Small intestine (tissue), 16 donors: ENCODE measurements at places on chromosomes 6 and 20. TPM values are rescaled to one million over a fixed set of nuclear protein-coding genes. Genes with fewer than 3 reads are reported as not detected.

SIRPA gene
- polyA plus RNA-seq = 40.8 TPM

FILIP1 gene
- not detected for polyA plus RNA-seq

DNA sequence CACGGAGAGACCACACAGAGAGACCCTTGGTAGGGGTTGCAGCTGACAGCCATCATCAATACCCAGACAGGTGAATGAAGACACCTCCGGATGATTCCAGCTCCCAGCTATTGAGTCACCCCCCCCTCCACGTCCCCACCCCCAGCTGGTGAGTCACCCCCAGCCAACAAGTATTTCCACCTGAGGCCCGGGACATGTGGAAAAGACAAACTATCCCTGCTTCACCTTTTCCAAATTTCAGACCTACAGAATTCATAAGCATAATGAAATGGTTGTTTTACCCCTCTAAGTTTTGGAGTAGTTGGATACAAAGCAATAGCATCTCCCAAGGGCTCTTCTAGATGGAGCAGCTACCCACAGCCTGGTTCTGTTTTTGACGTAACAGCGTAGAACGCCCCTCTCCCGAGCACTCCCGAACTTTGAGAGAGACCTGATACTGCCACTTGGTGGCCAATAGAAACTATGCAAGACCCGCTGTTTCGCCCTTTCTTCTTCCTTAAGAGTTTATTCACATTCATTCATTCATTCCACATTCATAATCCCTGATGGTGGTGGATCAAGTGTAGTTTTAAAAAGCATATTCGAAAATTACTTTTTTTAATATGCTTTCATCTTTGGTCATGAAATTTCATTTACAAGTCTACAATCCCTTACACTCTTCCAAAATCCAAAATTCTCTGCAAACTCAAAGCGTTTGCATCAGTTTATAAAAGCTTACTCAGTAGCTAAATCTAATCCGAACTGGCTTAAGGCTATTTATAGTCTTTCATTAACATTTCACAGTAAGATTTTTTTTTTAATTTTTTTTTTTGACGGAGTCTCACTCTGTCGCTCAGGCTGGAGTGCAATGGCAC is 15.1 kb upstream of the PPP1R16B start:
- H3K4me3 ChIP-seq = no peak overlapping the region
- no peak overlapping the region for H3K27ac ChIP-seq
- H3K36me3 ChIP-seq = no peaks in the 10 kb centered on the region
- DNase-seq = no peak
- no peaks in the 10 kb centered on the region for H3K4me1 ChIP-seq

TAGAP gene
- polyA plus RNA-seq = 1.6 TPM

CAGE1 gene
- polyA plus RNA-seq = not detected

DNA sequence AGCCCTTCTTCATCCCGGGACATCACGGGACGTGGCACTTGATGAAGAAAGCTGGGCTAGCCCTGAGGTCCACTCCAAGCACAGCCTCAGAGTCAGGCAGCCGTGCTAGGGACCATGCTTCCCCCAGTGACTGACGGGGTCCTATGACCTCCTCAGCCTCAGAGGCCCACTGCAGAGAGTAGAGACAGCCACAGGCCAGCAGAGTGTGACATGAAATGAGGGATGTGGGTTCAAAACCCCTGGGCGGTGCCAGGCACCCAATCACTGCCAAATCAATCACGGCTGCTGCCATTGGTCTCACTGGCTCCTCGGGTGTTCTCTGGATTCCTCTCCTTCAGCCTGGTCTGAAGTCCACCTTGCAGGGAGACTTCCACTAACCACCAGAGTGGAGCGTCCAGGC is 197.7 kb upstream of the CDH4 start:
- H3K27me3 ChIP-seq = no peaks in the 10 kb centered on the region
- no peak overlapping the region for H3K4me3 ChIP-seq
- no peak for DNase-seq
- H3K27ac ChIP-seq = no peak overlapping the region

GRCh38 chr6:142155895-142156757 is 9.1 kb downstream of the VTA1 start:
- H3K36me3 ChIP-seq = no peaks in the 10 kb centered on the region
- no peak overlapping the region for H3K4me3 ChIP-seq
- H3K4me1 ChIP-seq = no peaks in the 10 kb centered on the region

- DNase-seq = no peak
- H3K4me3 ChIP-seq = no peak overlapping the region
- H3K36me3 ChIP-seq = no peaks in the 10 kb centered on the region
- H3K27me3 ChIP-seq = no peaks in the 10 kb centered on the region
- no peaks in the 10 kb centered on the region for H3K4me1 ChIP-seq
- H3K27ac ChIP-seq = no peak overlapping the region
Observed at GRCh38 chr6:7016226-7016625, 91.5 kb upstream of the RREB1 start.

- no peaks in the 10 kb centered on the region for H3K4me1 ChIP-seq
- no peaks in the 10 kb centered on the region for H3K27me3 ChIP-seq
- no peak overlapping the region for H3K27ac ChIP-seq
- no peaks in the 10 kb centered on the region for H3K36me3 ChIP-seq
Observed at GRCh38 chr6:71198908-71199307, 89.7 kb upstream of the OGFRL1 start.

- no peak for DNase-seq
- H3K4me3 ChIP-seq = no peak overlapping the region
- H3K4me1 ChIP-seq = no peaks in the 10 kb centered on the region
- H3K36me3 ChIP-seq = no peaks in the 10 kb centered on the region
Observed at GRCh38 chr6:34742094-34742493, 15.2 kb upstream of the SNRPC start.

MYLK2 gene
- 0.27 TPM for polyA plus RNA-seq

- H3K27me3 ChIP-seq = no peaks in the 10 kb centered on the region
- no peak overlapping the region for H3K4me3 ChIP-seq
- no peaks in the 10 kb centered on the region for H3K36me3 ChIP-seq
- no peaks in the 10 kb centered on the region for H3K4me1 ChIP-seq
- no peak for DNase-seq
Observed at GRCh38 chr6:9186148-9186547, 750.8 kb upstream of the SLC35B3 start.

DNA sequence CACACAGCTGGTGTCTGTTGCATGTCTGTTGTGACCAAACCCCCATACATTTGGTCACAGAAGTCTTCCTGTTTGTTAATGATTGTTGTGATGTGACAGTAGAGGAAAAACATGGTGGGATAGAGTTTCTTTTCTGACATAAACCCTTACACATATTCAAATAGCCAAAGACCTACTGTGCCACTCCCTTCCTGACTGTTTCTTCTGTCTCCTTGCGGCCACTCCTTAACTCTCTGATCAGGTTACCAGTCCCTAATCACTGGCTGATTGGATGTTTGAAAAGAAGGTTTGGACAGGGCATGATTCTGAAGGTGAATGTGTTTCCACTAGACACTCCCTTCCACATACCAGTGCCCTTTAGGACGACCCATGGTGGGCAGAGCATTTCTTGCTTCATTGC is 101.2 kb downstream of the SCP2D1 start:
- H3K4me1 ChIP-seq = no peaks in the 10 kb centered on the region
- H3K36me3 ChIP-seq = no peaks in the 10 kb centered on the region
- H3K27me3 ChIP-seq = no peaks in the 10 kb centered on the region
- no peak for DNase-seq
- H3K27ac ChIP-seq = no peak overlapping the region

- H3K4me1 ChIP-seq = no peaks in the 10 kb centered on the region
- peaks cover 56% of the 10 kb centered on the region for H3K36me3 ChIP-seq
- no peak overlapping the region for H3K27ac ChIP-seq
- no peaks in the 10 kb centered on the region for H3K27me3 ChIP-seq
Observed at GRCh38 chr6:7580537-7580926, 9.5 kb upstream of the SNRNP48 start.

DNA sequence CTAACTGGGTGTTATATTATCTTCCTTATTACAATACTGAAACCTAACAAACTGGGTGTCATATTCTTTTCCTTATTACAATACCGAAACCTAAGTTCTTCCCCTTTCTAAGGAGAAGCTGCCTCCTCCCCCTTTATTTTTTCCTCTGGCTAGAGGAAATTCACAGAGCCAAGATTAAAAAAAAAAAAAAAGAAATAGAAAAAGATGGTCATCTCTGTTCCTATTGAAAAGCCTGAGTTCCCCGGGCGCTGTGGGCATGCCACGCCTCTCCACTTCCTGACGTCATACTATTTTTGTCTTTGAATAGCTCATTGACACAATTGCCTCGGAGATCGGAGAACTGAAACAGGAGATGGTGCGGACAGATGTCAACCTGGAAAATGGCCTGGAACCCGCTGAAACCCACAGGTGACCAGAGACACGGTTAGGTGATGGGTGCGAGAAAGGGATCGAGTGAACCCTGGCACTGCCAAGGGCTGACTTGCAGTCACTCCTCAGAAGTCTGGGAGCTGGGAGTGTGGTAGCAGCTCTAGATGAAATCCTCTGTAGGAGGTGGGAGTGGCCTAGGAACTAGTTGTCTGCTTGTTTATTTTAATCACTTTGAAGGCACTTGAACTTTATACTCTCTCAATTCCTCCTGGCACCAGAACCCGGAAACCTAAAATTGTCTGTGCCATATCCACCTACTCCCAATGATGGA is 82.2 kb upstream of the NAA20 start:
- peak; percentile 96 for DNase-seq
- H3K4me3 ChIP-seq = peak overlapping the region; percentile 4
- H3K27me3 ChIP-seq = no peaks in the 10 kb centered on the region
- H3K27ac ChIP-seq = peak overlapping the region; percentile 62
- no peaks in the 10 kb centered on the region for H3K36me3 ChIP-seq

GRCh38 chr6:120869397-120869796 is 464.9 kb downstream of the TBC1D32 start:
- no peak for DNase-seq
- no peaks in the 10 kb centered on the region for H3K27me3 ChIP-seq
- H3K27ac ChIP-seq = no peak overlapping the region

DNA sequence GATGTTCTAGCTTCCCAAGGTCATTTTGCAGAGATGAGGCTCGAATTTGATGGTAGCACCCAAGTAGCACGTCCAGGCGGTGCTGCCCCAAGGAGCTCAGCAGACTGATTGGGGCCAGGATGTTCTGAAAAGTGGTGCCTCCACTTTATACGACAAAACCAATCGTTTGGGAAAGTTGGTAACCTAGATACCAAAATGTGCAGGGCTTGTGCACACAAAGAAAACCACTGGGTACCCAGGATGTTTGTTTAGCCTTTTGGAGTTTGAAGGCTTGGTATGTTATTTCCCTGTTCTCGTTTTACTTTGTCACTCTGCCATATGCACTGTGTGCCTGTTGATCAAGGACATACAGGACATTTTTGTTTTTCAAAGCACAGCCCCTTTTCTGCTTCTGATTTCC is 40.7 kb upstream of the PBOV1 start:
- DNase-seq = no peak
- no peak overlapping the region for H3K27ac ChIP-seq
- no peaks in the 10 kb centered on the region for H3K27me3 ChIP-seq
- H3K4me1 ChIP-seq = no peaks in the 10 kb centered on the region

- no peaks in the 10 kb centered on the region for H3K4me1 ChIP-seq
- H3K27ac ChIP-seq = no peak overlapping the region
- H3K36me3 ChIP-seq = no peaks in the 10 kb centered on the region
- no peak overlapping the region for H3K4me3 ChIP-seq
Observed at GRCh38 chr6:17994019-17994418, 6.6 kb upstream of the KIF13A start.

GRCh38 chr6:75418233-75418632 is 75.4 kb downstream of the FILIP1 start:
- no peak overlapping the region for H3K27ac ChIP-seq
- H3K27me3 ChIP-seq = no peaks in the 10 kb centered on the region
- H3K4me3 ChIP-seq = no peak overlapping the region

TBX18 gene
- polyA plus RNA-seq = 0.62 TPM

MEI4 gene
- not detected for polyA plus RNA-seq

DNA sequence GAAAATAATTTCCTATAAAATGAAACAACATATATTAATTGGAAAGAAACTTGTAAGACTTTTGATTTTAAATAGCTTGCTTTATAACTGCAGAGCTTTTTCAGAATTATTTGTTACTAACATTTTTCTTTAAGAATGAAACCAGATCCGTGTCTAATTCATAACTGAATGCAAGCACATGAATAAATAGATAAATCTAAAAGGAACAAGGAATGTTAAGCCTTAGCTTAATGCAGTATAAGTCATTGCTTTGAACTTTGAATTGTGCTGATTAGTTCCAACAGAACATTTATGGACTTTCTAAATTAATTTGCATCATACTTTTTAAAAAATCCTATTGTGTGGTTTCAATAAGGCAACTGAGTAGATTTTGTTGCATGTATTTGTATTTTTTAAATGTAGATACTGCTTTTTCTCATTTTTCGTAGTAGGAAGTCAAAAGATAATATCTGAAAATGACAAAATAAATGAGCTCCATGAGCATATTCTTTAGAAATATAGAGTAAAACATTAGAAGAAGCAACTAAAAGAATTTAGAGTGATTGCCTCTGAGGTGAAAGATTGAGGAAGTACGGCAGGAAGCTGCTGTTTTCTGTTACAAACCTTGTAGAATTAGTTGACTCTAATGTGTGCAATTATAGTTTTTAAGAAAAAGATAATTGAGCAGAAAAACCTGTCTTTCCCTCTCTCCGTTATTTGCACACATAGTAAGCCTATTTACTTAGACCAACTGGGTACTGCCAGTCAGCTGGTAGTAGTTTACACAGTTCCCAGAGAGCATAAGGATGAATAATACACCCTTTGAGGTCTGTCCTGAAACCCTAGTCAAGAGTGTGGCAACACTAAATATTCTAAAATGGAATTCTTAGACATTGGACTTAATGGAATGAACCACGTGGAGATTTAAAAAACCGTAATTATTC is 32.6 kb upstream of the SLC35D3 start:
- no peak overlapping the region for H3K4me3 ChIP-seq
- no peaks in the 10 kb centered on the region for H3K36me3 ChIP-seq
- H3K4me1 ChIP-seq = no peaks in the 10 kb centered on the region
- no peak for DNase-seq

SMLR1 gene
- polyA plus RNA-seq = 18.1 TPM

GRCh38 chr6:15401769-15402250 is 155.9 kb downstream of the JARID2 start:
- peaks cover 24% of the 10 kb centered on the region for H3K4me1 ChIP-seq
- peak; percentile 76 for DNase-seq
- H3K27ac ChIP-seq = no peak overlapping the region
- H3K36me3 ChIP-seq = no peaks in the 10 kb centered on the region
